Uterus (tissue), 4 donors: ENCODE measurements at places on chromosomes 4 and X. TPM values are rescaled to one million over a fixed set of nuclear protein-coding genes. Genes with fewer than 3 reads are reported as not detected.

The VSIG1 gene
- not detected for total RNA-seq

The IGSF1 gene
- total RNA-seq: 0.34 TPM

The GASK1B gene
- total RNA-seq: 68.7 TPM

The FDCSP gene
- total RNA-seq: not detected

The MBTPS2 gene
- 9.1 TPM for total RNA-seq

The TLR8 gene
- total RNA-seq: 0.55 TPM

The SLC25A31 gene
- not detected for total RNA-seq

The FRMPD4 gene
- total RNA-seq: 0.41 TPM

The GAGE12E gene
- not detected for total RNA-seq

The PAGE4 gene
- total RNA-seq: 77.2 TPM

The TMPRSS11F gene
- not detected for total RNA-seq

The KLHL5 gene
- total RNA-seq: 52.0 TPM

The GABRE gene
- total RNA-seq: 27.0 TPM

The TAF7L gene
- total RNA-seq: not detected

GRCh38 chr4:1938027-1938426 lies 66.8 kb downstream of the NSD2 start:
- no peak for DNase-seq

DNA sequence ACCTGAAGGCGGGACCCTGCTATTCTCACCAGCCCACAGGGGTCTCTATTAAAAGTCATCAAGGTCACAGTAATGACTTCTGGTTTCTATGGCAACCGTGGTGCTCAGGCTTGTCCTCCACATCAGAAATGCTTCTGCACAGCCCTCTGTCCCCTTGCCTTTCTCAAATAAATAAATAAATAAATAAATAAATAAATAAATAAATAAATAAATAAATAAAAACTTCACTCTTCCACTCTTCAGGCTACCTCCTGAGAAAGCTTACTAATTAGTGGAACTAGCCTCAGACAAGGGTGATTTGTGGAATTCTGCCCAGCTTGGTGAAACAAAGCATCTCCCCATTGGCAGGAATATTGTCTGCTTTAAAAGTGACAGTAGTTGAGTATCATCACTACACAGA lies 5.5 kb upstream of the RAB40A start:
- DNase-seq: no peak

GRCh38 chr4:103415801-103416200 lies 217.7 kb upstream of the CENPE start:
- no peak for DNase-seq

DNA sequence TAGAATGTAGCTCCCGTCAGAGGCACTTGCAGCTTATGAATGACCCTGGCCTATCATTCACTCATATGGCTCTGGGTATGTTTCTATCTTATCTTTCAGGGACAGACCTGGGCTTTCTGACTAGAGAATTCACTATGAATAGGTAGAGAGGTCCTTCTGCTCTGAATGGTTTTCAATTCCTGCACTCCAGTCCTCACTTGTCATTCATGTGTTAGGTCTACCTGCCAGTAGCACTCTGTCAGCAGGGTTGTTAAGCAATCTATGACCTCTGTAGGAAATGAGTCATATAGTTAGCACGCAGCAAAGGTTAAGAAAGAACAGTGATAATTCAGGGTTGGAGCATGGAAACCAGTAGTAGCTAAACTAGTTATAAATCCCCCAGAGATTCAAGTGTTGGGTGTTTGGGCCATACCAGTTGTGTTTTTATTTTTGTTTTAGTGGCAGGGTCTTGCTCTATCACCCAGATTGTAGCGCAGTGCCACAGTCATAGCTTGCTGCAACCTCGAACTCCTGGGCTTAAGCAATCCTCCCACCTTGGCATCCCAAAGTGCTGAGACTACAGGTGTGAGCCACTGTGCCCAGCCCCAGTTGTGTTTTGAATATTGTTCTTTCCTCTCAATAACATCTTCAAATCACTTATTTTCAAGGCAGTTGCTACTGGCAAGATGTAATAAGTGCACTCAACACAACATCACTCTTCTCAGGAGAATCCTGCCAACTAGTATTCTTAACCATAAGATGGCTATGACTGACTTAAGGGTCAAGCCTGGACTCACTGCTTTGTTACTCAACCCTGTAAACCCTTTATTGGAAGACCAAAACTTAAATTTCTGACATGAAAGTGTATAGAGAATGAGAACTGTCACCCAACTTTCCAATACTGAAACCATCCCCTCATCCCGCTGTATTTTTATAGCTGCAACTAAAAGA lies 25.1 kb downstream of the ARL13A start:
- DNase-seq: no peak

DNA sequence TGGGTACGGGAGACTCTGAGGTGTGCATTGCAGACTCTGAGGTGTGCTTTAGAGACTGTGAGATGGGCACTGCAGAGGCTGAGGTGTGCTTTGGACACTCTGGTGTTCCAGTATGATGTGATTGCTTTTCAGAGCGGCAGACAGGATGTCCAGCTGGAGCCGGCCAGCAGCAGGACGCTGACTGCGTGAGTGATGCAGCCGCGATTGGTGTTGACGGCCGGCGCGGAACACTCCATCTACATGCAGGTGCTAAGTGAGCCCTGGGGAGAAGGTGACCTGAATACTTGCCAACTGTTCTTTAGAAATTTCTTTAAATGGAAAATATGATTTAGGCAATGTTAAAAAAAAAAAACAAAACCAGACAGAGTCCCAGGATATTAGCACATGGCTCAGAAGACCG lies 103.1 kb upstream of the PPP2R3B start:
- no peak for DNase-seq

DNA sequence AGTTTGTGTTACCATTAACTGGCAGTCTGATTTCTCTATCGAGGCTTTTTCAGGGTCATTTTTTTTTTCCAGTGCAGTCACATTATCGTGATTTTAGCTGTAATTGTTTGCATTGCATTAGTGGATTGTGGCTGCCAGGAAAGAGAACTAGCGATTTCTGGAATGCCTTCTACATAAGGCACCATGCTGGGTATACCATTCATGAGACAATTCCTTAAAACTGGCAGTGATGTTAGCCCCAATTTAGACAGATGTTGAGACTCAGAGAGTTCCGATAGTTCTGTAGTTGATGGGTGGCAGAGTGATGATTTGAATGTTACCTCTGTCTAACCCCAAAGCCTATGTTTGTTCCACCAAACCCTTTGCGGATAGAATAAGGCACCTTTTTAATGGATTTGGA lies 175.4 kb upstream of the TENM3 start:
- DNase-seq: no peak

GRCh38 chr4:55358668-55359067 lies 12.6 kb downstream of the SRD5A3 start:
- peak; percentile 29 for DNase-seq

DNA sequence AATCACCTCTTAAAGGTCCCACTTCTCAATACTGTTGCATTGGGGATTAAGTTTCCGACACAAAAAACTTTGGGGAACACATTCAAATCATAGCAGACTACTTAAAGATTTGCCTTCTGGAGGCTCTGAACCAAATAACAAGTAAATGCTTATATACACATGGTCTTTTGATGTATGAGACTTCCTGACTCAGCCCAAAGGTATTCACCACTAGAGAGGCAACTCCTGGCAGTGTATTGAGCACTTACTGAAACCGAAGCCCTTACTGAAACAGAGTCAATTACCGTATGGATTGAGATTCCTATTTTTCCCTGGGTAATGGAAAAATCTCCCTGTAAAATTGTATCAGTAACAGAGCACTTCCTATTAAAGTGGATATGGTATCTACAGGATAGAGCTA lies 45.4 kb downstream of the ZCCHC13 start:
- no peak for DNase-seq

DNA sequence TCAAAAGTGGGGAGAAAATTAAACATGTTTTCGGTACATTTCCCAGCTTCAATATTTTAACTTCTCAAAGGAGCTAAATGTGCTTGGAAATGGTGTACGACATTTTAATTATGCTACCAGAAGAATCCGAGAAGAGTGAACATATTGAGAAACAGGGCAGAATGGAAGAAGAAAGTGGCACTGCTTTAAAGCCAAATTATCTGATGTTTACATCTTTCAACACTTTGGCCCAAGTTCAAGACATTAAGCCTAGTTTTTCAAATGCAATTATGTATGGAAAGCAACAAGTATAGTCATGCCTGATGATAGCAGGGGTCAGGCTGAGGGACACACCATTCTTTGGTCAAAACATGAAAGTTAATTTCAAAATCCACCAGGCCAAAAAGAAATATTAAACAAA lies 577.9 kb upstream of the ZFP42 start:
- no peak for DNase-seq

- peak; percentile 64 for DNase-seq
Observed at GRCh38 chr4:109560687-109561461, 828 bp downstream of the MCUB start.

DNA sequence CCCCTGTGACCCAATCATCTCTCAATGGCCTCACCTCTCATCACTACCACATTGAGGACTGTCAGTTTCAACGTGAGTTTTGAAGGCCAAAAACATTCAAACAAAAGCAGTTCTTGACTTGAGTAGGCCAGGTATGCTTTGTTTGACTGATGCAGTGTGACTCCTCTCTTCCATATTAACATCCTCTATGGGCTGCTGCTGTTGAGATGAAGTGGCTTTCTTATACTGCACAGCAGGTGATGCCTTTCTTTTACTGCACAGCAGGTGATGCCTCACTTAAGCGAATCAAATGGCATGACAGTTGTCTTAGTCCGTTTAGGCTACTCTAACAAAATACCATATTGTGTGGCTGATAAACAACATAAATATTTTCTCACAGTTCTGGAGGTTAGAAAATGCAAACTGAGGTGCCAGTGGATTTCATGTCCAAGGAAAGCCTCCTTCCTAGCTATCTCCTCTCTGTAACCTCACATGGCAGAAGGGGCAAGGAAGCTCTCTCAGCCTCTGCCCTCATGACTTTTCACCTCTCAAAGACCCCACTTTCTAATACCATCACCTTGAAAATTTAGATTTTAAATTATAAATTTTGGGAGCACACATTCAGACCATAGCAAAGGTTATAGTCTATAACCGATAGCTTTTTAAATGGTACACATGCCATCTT lies 2267.9 kb upstream of the AGA start:
- no peak for DNase-seq

DNA sequence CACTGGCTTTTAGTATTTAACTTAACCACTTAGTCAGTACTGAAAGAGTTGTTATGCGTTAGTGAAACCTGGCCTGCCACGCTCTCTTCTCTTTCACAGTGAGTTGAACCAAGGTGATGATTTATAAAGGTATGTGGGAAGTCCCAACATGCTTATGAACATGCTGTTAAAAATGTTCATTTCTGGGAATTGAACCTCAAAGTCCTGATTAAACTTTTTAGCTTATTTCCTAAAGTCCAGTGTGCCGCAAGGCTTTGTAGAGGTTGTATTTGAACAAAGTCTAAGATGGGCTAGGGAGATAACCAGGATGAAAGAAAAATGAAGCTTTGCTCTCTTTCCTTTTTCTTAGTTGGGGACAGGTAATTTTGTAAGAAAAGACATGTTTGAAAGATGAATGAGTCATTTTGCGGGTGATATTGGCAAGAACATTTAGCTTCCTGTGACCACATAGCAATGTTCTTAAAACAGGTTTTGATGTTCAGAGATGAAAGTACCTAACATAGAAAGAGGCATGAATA lies 270.3 kb downstream of the DTHD1 start:
- DNase-seq: no peak

GRCh38 chr4:99655308-99656081 lies 2.1 kb downstream of the C4orf54 start:
- no peak for DNase-seq

GRCh38 chr4:69977582-69977981 lies 12.1 kb upstream of the CSN2 start:
- DNase-seq: no peak

DNA sequence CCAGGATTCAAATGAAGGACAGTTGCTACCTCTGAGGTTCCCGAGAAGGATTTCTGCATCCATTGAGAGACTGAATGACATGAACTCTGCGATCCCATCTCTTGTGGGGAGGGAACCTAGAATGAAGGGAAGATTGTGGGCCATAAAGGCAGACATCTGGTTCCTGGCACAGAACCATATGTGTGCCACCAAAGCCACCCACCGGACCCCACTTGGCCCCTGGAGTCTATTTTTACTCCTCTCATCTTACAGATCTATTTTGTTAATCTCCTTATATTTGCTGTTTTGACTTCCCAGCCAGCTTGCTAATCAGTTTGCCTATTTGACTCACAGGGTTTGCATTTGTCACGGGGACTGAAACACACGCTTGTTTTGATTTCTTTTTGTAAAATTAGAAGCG lies 7.3 kb downstream of the SOD3 start:
- no peak for DNase-seq

DNA sequence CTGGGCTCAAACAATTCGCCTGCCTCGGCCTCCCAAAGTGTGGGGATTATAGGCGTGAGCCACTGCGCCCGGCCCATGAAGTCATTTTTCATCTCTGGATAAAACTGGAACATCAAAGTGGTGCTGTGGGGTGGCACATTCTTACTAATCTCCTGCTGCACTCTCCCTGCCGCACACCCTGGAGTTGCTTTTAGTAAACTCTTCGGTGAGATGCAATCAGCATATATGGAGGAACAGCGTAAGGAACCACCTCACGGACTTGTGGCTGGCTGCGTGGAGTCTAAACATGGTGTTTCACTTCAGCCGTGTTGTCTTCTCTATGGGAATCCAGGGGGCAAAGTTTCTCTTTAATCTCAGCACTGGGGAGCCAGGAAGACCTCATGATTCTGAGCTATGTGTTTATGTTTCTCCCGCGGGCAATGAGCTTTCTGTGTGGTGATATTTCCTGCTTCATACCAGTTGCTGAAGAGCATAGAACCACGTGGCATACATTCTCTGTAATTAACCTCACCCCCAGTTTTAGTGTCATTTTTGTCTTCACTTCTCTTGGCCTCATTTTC lies 2.1 kb upstream of the RHOH start:
- DNase-seq: no peak

DNA sequence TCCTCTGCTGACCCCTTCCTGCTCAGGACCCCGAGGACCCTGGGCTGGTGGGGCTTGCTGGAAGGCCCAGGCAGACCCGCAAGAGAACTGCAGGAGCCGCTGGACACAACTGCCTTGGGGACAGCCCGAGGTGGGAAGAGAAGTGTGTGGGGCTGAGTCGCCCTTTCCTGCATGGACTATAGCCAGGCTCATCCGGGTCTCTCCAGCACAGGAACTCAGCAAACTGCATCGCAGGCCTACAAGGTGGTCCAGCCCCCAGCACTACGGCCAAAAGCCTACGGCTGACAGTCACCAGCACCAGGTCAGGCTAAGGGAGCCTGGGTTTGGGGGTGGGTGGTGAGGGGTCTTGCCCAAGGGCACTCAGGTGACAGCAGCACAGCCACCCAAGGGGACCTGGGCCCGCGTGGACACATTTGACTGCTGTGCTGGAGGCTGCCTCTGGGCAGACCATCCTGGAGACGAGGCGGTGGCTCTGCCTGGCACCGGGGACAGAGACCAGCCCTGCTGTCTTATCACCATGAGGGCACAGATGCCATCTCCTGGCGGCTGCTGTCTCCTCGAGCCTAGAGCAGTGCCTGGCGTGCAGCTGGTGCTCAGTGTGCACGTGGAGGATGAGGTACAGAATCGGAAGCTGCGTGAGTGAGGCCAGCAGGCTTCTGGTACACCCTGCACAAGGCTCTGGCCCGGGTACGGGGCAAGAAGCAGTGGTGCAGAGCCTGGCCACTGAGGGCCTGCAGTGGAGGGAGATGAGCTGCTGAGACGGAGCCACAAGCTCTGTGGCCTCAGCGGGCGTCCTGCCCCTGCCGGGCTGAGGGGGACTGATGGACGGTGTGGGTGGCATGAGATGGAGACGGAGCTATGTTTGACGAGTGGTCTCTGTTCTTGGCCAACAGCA lies 15.1 kb downstream of the LRPAP1 start:
- DNase-seq: no peak
